ENCODE measurements at places on chromosomes 13 and 19.

DNA sequence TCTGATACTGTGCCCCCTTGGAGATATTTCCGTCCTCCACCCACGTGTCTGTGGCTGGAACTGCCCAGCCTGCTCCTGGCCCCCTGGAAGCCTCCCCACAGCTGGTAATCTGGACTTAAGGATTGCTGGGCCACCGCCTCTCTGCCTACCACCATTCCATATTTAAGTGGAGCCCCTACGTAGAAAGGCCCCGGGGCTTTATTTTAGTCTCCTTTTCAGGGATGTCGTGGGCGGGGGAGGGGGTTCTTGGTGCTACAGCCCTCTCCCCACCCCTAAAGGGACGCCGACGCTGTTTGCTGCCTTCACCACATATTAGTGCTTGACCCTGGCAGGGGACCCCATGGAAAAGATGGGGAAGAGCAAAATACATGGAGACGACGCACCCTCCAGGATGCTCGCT is 2.7 kb upstream of the NOP53 start:
- ATAC-seq: no peak

DNA sequence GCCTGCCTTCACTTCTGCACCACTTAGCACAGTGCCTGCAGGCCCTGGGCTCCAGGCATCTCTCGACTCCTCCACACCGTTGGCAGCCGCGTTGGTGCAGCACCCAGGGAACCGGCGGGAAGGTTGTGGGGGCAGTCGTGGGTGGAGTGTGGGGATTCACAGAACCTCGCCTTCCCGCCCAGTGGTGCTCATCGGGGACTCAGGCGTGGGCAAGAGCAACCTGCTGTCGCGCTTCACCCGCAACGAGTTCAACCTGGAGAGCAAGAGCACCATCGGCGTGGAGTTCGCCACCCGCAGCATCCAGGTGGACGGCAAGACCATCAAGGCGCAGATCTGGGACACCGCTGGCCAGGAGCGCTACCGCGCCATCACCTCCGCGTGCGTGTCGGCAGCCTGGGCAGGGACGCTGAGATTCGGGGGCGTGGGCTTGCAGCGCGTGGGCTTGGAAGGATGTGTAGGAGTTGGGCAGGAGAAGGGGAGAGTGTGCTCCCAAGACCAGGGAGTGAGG is 9.6 kb downstream of the RAB11B start:
- no peak for ATAC-seq

GRCh38 chr19:17540174-17540573 is 15.3 kb upstream of the COLGALT1 start:
- peak; percentile 9 for ATAC-seq

- ATAC-seq: no peak
Observed at GRCh38 chr13:30881191-30881651, 24.9 kb upstream of the MEDAG start.

GRCh38 chr13:108178078-108178477 is 37.3 kb downstream of the LIG4 start:
- no peak for ATAC-seq

GRCh38 chr19:2042485-2043250 is 8.4 kb downstream of the MKNK2 start:
- peak; percentile 1 for ATAC-seq

DNA sequence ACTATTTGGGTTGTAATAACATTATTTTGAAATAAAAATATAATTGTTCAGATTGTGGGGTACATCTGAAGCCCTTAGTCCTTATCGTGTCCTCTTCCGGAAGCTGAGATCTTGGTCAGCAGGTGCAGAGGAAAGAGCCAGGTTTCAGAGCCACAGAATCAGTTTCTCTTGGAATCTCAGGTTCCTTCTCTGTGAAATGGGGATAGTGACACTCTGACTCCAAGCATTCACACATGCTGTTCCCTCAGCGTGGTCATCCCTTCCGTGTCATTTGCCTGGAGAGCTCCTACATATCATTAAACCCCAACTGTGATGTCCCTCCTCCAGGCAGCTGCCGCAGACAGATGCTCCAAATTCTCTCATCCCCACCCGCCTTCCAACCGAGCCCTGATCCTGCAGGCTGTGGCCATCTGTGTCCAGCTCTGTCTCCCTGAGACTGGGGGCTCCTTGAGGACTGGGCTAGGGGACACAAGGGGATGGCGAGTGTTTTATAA is 59.8 kb downstream of the AP1M1 start:
- no peak for ATAC-seq

GRCh38 chr19:42403586-42403985 is 13.5 kb upstream of the CNFN start:
- ATAC-seq: no peak

DNA sequence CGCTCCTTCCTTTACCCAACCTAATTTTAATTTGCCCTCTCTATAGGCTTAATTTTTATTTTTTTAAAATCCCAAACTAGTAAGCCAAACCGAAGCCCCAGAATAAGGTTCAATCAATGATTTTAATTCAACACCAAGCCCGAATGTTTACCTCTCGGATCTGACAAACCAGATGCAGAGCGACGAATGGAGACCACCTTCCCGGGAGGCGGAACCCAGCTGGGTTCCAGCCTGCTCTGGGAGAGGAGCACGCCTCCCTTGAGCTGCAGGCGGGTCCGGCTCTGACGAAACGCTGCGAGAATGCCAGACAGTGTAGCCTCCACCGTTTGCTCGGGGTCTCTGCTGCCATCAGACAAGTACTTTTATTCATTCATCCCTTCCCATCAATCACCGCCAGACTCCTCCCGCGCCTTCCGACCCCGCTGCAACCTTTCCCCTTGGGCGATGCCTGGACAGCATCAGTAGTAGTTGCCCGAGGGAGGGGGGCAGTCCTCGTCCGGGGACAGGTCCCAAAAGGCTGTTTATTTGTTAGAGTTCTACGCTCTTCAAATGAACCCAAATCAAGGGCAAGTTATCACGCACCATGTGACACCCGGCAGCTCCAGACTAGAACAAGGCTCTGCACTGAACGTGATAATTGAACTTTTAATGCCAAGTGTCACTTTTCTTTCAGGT is 752 bp upstream of the EDNRB start:
- no peak for ATAC-seq

- ATAC-seq: no peak
Observed at GRCh38 chr13:38849315-38849714, 141.3 kb downstream of the STOML3 start.

DNA sequence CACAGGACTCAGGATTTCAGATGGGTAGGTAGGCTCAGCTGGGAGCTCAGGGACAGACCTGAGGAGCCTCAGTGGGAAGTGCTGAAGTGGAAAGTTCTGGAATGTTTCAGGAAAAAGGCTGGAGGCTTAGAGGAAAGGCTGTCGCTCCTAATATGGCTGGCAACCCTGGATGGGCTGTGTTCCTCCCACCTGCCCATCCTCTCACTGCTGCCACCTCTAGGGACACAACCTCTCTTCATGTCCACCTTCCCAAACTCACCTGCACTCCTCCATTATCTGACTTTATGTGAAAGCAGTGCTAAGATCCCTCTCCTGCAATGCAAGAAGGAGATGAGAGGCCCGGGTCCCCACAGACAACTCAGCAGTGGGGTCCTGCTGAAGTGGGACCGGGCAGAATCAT is 5.8 kb upstream of the CEACAM21 start:
- peak; percentile 8 for ATAC-seq

- ATAC-seq: no peak
Observed at GRCh38 chr13:45817833-45818232, 33.7 kb downstream of the SIAH3 start.

DNA sequence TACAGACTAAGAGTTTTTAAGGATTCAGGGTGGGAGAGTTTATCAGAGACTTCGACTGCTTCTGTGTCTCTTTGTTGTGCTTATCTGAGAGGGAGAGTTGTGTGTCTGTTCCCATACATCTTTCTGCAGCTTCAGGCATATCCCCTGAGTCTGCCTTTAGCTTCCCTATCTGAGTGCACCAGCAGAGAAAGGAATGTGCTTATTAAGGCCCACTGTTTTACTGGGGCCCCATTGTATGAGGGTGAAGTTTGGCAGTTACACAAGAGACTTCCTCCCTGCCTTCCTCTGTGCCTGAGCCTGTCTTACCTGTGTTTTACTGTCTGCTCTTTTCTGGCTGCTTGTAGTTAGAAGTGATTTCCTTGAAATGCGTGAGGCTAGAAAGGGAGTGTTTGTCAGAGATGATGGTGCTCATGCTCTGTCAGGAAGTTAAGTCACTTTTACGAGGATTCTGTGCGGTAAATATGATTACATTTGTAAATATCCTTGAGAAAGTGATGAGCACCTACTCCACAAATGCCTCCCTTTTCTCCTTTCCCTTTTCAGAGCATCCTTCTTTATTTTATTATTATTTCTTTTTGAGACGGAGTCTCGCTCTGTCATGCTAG is 1228.9 kb upstream of the MIR17HG start:
- ATAC-seq: no peak

GRCh38 chr19:39381910-39382611 is 8.8 kb downstream of the PAF1 start:
- ATAC-seq: peak; percentile 7

- ATAC-seq: no peak
Observed at GRCh38 chr13:28384789-28385188, 110.1 kb downstream of the FLT1 start.

DNA sequence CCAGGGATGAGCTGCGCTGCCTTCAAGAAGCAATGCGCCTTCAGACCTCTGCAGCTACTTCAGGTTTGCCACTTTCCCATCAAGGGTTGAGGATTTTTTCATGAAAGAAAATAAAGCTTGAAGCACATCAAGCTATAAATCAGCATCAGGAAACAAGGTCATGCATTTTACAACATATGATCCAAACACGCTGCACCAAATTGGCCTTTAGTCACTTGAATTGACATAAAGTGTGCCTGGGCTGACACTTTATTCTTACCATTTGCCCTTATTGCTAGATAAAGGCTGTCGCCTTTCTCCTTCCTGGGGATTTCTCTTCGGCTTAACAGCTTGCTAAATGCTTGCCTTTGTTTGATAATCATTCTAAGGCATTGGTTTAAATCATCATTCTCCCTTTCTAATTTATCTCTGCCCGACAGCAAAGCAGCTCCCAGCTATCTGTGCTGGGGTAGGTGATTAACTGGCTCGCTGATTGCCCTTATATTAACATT is 87.7 kb downstream of the LHFPL6 start:
- no peak for ATAC-seq

GRCh38 chr19:8022275-8022674 is 16.8 kb upstream of the ELAVL1 start:
- no peak for ATAC-seq

- no peak for ATAC-seq
Observed at GRCh38 chr13:31998131-31998530, 33.4 kb upstream of the FRY start.

DNA sequence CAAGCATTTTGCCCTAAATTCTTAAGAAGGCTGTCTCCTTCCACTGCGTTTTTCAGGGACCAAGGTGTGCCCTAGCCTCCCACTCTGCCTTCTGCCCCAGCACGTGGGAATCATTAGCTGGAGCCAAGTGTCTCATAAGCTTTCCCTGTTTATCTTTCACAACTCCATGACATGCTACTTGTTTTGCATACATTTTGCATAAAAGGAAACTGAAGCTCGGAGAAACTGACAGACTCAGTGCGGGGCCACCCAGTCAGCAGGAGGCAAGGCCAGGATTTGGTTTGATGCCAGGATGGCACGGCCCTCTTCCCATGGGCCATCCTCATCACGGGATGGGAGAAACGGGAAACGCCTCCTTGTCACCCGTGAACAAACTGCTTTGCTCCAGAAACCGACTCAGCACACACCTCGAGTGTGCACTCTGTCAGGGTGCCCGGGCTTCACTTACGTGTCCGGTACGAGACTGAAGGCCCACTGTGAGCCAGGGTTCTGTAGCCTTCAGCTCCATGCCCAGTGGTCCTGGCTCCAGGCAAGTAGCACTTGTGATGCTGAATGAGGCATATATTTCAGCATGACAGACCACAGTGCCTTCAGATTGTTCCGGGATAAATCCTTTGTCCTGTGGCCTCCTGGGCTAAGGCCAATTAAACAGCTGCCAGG is 9.6 kb downstream of the CEBPA start:
- peak; percentile 47 for ATAC-seq

DNA sequence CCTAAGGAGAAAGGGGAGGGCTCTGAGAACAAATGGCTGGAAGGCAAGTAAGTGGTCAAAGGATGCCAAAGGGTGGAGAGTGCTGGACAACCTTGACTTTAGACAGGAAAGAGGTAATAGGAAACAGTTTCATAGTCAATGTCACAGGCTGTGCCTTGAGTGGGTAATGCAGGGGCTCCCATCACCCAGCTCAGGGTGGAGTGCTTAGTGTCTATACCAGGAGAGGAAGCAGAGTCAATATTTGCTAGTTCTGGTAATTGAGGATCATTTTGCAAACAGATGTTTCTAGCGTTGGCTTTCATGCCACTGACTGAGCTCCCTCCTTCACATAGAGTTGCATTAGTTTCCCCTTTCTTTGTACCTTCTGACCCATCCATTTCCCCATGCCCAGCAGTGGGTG is 64.6 kb upstream of the KL start:
- ATAC-seq: no peak

- peak; percentile 32 for ATAC-seq
Observed at GRCh38 chr13:27259831-27260230, 8.5 kb downstream of the RPL21 start.

DNA sequence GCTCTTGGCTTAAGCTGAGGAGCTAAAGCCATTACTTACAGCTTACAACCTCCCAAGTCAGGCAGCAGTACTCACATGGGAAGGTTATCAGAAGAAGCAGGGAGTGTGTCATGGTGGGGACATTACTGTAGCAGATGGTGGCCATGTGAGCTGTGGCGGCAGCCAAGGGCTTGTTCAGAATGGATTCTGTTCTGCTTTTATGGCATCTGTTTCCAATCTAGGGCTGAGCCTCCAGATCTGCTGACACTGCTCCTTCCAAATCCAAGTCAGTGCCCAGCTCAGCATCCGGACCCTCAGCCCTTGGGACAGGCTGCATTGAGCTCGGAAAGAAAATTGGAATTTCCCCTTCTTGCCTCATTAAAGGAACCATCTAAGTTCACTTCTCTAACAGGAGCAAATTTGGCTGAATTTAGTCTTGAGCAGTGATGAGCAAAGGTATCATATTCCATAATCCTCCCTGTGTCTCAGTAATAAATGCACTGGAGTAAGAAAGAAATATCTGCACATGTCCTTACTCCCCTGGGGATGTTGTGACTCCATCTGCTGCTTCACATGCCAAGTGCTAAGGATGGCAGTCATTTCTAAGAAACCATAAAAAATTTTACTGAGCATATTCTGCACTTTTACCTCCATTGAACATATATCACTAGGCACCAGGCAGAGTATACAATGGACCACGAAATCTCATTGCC is 73.9 kb downstream of the KCTD12 start:
- ATAC-seq: peak; percentile 28

- peak; percentile 44 for ATAC-seq
Observed at GRCh38 chr19:17671906-17672305, 16.2 kb downstream of the UNC13A start.

- ATAC-seq: peak; percentile 9
Observed at GRCh38 chr19:16226878-16227836, 29.4 kb downstream of the AP1M1 start.

- no peak for ATAC-seq
Observed at GRCh38 chr13:95968906-95969305, 84.3 kb downstream of the UGGT2 start.

All from esophagus mucosa (tissue), 1 donor.